ENCODE measurements at places on chromosomes 6 and 20.

GRCh38 chr6:138592749-138593123 lies 93.4 kb upstream of the NHSL1 start:
- DNase-seq = no peak

DNA sequence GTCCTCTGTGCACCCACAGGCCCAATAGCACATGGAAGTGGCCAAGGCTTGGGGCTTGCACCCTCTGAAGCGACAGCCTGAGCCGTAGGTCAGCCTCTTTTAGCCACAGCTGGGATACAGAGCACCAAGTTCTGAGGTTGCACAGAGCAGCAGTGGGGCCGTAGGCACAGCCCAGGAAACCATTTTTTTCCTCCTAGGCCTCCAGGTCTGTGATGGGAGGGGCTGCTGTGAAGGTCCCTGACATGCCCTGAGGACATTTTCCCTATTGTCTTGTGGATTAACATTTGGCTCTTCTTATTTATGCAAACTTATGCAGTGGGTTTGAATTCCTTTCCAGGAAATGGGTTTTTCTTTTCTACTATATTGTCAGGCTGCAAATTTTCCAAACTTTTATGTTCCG lies 878.7 kb upstream of the MAN1A1 start:
- DNase-seq = no peak

DNA sequence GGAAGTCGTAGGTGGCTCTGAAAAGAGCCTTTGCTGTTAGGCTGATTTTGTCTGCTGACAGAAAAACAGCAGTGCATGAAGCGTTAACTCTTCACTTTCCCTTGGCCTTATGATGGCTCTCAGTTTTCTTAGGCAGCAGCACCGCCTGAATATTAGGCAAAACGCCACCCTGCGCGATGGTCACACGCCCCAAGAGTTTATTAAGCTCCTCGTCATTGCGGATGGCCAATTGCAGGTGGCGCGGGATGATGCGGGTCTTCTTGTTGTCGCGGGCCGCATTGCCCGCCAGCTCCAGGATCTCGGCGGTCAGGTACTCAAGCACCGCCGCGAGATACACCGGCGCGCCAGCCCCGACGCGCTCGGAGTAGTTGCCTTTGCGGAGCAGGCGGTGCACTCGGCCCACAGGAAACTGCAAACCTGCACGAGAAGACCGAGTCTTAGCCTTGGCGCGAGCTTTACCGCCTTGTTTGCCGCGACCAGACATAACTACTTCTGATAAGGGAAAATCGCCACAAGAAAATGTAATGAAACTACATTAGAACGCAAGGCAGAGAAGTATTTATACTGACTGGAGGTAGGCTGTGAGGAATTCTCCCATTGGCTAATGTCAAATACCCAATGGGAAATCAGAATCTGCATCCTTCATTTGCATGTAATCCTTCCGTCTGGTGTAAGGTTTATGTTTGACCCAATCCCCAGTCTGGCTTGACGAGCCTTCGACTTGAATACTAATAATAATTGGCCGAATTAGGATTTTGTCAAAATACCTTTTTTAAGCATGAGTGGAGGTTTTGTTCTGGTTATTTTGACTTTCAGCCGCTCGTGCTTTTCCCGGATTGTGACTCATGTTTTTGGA lies 53.9 kb upstream of the HFE start:
- DNase-seq = no peak

DNA sequence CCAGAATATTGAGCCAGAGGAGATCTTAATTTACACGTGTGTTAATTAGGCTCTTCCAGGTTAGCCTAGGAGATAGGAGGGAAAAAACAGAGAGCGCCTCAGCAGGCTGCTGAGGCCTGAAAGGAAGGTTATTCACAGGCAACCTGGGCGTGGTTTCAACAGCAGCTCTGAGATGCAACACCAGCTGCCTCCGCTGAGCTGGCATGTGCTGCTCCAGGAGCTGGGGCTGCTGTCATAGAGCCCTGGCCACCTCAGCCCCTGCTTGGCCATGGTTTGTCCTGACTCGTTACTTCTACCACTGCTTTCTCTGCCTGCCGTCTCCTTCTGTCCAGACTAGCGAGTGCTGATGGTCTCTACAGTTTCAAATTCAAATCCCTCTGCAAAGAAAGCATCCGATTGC lies 32.4 kb upstream of the RPP40 start:
- DNase-seq = no peak

Measured in activated CD8-positive, alpha-beta memory T cell treated with anti-CD3 and anti-CD28 coated beads for 4 hours (primary cell).